ENCODE measurements at places on chromosomes 3 and 15.

GRCh38 chr15:42073418-42073817, 20.9 kb downstream of the PLA2G4D start:
- no peak for DNase-seq

- DNase-seq, result no peak
These were observed 371.2 kb upstream of the RARB start for GRCh38 chr3:25056803-25057351.

- no peak for DNase-seq
These were observed 40.8 kb downstream of the GOLGA6L1 start for GRCh38 chr15:23095796-23096195.

DNA sequence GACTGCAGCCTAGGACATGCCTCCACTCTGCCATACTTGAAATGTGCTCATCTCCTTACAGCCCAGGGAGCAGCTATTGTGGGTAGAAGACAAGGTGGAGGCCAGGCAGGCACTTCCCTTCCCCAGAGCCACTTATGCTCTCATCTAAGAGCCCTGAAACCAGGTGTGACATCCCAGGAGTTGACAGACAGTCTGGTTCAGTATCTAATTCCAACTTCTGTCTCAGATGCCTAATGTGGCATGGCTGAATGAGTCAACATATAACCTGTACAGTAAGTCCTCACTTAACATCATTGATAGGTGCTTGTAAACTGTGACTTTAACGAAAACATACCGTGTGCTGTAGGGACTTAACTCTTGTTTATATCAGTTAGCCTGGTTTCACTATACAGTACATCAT, 1.2 kb upstream of the CAPN3 start:
- no peak for DNase-seq

DNA sequence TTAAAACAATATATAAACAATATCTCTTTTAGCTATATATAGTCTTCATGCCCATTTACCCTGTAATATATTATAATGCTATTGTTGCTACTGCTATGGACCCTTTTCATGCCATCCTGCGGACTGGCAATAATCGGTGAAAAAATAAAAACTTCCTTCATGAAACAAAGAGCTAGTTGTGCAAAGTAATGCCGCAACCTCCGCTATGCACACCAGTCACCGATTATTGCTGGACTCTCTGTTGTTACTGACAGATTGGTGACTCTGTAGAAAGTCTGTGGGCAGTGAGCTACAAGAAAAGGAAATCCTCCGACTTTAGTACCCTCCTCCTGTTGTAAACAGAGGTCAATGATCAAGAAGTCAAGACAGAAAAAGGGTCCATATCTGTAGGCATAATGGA, 17.9 kb upstream of the ICE2 start:
- no peak for DNase-seq

- no peak for DNase-seq
These were observed 79.4 kb upstream of the MRPS22 start for GRCh38 chr3:139264375-139264774.

GRCh38 chr3:33954956-33955355, 156.5 kb downstream of the PDCD6IP start:
- DNase-seq, result peak; percentile 66

- no peak for DNase-seq
These were observed 176.2 kb upstream of the TOPAZ1 start for GRCh38 chr3:44065311-44066094.

DNA sequence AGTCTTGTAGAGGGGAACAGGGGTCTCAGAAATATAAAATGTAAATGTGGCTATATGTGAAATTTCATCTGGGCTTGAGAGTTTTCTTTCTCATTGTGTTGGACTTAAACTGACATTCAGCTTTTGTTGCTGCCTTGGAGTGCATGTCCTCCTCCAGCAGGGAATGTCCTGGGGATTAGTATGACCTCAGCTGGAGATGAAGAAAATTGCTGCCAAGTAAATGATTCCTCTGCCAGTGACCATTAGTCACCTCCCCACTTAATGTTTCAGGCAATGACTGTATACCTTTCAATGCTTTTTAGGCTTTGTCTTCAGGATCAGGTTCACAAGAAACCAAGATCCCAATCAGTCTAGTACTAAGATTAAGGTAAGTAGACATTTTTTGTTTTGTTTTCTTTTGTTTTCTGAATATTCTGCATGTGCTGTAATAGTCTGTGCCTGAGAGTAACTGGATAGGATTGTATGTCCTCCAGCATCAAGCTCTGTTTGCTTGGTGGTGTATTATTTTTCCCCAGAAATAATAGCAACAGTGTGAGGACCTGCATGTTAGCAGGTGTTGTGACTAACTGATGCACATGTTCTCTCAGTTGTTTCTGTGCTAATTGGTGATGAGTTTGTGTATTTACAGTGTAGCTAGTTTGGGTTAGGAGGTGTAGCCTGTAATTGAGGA, 18.1 kb upstream of the SLC22A13 start:
- DNase-seq, result no peak

DNA sequence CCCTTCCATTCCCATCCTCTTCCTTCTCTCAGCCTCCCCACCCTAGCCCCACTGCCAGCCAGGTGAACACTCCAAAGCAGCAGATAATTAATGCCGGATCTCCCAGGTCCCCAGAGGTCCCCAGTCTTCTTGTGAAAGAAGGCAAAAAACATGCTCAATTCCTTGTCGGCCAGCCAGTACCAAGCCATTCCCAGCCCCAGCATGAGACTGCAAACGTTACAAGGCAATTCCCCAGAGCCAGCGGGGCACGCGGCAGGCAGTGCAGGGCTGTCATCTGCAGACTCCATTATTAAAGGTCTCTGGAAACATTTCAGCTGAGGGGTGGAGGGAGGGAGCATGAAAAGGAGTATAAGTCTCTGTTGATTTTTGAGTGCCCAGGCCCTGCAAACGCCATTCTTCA, 117.8 kb downstream of the XXYLT1 start:
- DNase-seq, result no peak

- DNase-seq, result no peak
These were observed 767.3 kb downstream of the GBE1 start for GRCh38 chr3:80994085-80994665.

- peak; percentile 41 for DNase-seq
These were observed 1.4 kb upstream of the AP4E1 start for GRCh38 chr15:50906954-50907600.

DNA sequence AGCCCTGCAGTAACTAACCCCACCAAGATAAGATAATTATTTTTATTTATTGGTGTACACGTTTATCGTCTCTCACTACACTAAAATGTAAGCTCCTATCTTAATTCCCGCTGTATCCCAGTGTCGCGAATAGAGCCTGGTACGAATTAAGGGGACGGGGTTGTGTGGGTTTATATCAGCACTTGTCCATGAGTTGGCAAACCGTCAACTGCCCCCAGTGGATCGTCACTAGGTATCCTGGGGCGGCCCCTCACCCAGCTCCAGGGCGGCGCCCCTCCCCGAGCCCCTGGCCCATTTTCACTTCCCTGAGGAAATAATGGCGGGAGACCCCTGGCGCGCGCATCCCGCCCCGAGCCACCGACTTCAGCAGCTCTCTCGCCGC, 465 bp downstream of the RUVBL1 start:
- peak; percentile 24 for DNase-seq

GRCh38 chr3:193885832-193886231, 250.1 kb upstream of the HES1 start:
- DNase-seq, result peak; percentile 14

GRCh38 chr3:187667526-187667925, 2.7 kb downstream of the SST start:
- no peak for DNase-seq

DNA sequence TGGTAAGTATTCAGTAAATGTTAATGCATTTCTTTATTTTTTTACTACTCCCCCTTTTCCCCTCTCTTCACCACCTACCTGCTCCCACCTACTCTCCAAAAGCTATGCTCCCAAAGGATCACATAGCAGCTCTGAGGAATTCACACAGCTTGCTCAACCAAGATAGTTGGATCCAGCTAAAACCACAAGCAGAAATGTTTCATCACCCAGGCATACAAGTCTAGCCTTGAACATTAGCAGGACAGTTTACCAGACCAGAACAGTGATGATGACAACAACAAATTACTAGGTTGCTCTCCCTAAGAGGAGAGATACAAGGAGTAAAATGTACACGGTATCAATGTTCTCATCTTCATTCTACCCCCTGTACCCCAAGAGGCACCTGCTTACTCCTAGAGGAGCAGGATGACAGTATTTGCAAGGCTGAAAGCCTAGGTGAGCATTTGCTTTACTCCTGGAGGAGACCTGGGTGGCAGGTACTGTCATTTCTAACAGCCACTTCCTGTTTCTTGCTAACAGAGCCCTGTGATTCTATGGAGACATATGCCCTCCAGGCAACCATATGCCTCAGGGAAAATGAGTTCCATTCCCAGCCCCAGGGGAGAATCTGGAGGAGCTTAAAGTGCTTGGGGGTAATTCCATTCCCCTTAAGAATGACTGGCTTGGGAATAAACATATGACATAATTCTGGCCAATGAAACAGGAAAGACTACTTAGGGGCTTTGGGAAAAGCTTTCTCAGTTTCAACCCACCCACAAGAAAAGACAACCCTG, 237.5 kb downstream of the NTRK3 start:
- DNase-seq, result no peak

DNA sequence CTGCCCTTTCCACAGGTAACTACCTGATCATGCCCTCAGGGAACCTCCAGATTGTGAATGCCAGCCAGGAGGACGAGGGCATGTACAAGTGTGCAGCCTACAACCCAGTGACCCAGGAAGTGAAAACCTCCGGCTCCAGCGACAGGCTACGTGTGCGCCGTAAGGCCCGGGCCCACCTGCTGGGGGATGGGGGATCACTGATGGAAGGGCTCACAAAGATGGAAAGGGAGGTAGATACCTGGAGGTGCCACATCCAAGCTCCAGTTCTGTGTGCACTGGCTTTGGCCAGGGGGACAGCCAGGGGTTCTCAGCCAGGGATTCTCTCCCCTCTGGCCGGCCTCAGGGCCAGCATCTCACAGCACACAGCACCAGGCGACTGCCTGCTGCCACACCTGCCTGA, 59.4 kb downstream of the BOC start:
- DNase-seq, result no peak

DNA sequence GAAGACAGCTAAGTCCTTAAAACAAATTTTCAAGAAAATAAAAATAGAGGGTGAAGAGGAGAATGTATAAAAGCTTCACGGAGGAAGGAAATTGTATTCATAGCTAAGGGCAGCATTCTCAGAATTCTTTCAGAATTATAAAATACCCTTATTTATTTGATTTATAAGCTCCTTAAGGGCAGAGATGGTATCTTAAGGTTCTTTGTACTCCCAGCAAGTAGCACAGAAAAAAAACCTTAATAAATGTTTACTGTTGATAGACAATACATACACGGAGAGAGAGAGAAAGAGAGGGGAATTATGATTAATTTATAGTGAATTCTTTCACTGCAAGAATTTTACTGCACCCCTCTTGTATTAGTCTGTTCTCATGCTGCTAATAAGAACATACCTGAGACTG, 375.6 kb upstream of the CCDC54 start:
- DNase-seq, result no peak

DNA sequence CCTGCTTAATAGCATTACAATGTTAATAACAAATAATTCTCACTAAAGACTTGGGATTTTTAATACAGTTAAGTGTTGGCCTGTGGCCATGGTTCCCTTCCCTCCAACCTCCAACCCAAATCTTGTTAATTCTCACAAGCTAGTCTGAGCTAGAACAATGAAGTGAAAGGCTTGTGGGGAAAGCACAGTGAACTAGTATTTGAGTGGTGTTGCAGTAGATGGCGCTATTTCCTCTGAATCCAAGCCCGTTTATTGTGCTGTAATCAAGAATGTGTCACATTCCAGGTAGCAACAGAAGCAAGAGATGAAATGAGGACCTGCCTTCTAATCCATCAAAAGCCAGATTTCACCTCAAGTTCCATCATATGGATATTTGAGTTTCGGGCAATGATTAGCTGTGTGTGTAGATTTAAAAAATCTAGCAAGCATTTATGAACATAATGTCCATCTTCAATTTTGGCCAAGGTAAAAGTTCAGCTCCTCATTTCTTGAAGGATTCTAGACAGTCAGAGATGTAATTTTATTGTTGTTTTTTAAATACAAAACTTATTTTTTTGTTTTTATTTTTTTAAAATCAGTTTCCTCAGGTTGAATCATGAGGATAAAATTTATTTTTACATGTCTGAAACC, 160.7 kb downstream of the SQOR start:
- peak; percentile 20 for DNase-seq

GRCh38 chr3:172407872-172408271, 40.4 kb downstream of the GHSR start:
- no peak for DNase-seq

- DNase-seq, result no peak
These were observed 23.3 kb downstream of the KLHL18 start for GRCh38 chr3:47306022-47306421.

DNA sequence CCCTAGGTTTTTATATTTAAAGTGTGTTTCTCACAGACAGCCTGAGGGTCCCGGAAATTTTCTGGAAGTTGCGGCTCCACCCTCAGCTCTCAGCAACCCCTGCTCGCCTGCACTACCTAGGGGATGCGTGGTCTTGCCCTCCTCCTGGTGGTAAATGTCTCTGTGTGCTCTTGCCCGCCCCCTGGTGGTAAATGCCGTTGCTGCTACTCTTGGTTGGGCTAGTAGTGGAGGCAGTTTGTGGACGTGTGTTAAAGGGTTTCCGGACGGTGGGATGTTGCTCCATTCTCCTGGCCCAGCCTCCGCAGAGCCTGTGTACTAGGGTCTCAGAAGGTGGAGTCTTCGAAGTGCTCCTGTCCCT, 27.4 kb downstream of the STOML1 start:
- DNase-seq, result peak; percentile 87

GRCh38 chr3:190008432-190008831, 112.3 kb downstream of the P3H2 start:
- DNase-seq, result no peak

- no peak for DNase-seq
These were observed 31.4 kb downstream of the CA12 start for GRCh38 chr15:63350178-63350621.

- no peak for DNase-seq
These were observed 16.9 kb downstream of the KLHL18 start for GRCh38 chr3:47299381-47300318.

DNA sequence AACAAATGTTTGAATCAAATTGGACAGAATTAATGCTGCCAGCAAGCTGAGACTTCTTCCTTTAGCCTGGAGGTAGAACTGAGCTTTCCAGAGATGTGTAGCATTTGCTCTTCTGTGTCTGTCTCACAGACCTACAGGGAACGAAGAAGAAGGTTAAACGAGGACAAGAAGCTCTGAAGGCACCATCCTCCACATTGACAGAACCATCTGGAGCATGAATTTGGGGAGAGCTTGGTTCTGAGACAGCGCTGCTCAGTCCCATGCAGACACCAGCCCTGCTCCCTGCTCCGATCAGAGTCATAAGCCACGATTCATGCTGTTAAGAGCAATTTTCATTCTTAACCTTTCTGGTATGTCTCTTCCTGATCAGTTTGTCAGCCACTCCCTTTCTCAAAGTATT, 7.7 kb upstream of the KY start:
- DNase-seq, result no peak

- no peak for DNase-seq
These were observed 12.9 kb upstream of the PFN2 start for GRCh38 chr3:149983628-149984027.

- DNase-seq, result peak; percentile 78
These were observed 546 bp downstream of the TRIM59 start for GRCh38 chr3:160448845-160449635.

Measured in common myeloid progenitor, CD34-positive (primary cell).